ENCODE measurements at places on chromosomes 12 and 14.

- peak; percentile 39 for DNase-seq
Observed at GRCh38 chr14:76955575-76956315, 72.8 kb downstream of the IRF2BPL start.

- DNase-seq: no peak
Observed at GRCh38 chr14:101135796-101136742, 232.5 kb upstream of the RTL1 start.

GRCh38 chr12:12975322-12976077 is 23.5 kb upstream of the GPRC5D start:
- no peak for DNase-seq

- no peak for DNase-seq
Observed at GRCh38 chr14:90278199-90279175, 22.1 kb downstream of the PSMC1 start.

DNA sequence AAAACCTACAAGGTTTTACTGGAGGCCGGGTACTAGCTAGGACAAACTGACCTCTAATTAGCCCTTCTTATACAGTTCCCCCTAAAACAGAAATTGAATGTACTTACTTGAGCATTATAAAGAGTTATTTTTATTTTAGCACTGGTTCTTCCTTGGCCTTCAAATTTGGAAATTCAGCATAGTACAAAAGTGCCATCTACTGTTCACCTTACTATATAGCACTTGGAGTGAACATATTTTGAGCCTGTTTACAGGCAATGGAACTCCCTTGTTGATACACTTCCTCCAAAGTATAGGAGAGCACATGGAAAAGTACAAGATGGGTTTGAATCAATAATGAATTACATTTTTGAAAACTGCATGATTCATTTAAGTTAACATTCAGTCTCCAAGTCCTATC is 3.9 kb upstream of the POC1B start:
- no peak for DNase-seq

DNA sequence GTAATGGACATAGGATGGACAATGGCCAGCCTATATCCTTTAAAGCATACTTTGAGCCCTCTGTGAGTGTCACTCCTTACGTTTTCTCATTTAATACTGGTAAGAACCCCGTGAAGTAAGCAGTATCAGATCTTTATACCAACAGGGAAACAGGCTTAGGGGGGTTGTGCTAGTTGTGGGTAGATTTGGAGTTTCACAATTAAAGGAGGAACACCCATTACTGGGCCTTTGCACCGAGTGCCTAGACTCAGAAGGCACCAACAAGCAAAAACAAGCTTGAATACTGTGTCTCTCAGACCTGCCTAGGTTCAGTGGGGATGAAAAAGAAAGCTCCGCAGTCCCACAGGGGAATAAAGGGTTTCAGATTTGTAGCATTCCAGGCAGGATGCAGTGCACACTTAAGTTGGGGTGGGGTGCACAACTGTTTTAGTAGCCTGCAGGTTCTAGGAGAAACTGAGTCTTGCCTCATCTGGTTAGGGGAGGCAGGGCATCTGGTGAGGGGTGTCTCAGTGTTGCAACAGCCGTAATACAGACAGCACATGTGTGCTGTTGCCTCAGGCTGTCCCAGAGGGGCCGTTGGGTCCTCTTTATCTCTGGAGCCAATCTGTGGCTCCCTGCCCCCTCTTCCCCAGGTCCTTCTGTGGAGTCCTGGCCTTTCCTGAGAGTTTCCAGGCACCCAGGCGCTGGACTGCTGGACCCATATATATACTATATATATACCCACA is 51.2 kb downstream of the IRAK3 start:
- no peak for DNase-seq

- DNase-seq: peak; percentile 40
Observed at GRCh38 chr12:113222730-113223531, 1.7 kb downstream of the TPCN1 start.

DNA sequence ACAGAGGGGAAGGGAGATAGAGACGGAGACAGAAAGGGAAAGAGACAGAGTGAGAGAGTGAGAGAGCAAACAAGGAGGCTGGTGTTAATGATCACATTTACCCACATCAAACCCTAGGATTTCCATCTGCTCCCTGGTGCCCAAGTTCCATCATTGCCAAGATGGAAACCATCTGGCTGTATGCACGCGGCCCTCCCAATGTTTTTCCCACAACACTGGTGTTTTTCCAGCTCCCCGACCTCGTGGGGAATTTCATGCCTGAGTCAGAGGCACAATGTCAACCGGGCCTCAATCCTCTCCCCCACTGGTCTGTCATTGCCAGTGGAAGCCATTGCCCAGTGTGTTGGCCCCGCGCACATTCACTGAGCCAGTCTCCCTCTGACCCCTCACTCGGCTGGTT is 19.9 kb upstream of the BDKRB2 start:
- no peak for DNase-seq

DNA sequence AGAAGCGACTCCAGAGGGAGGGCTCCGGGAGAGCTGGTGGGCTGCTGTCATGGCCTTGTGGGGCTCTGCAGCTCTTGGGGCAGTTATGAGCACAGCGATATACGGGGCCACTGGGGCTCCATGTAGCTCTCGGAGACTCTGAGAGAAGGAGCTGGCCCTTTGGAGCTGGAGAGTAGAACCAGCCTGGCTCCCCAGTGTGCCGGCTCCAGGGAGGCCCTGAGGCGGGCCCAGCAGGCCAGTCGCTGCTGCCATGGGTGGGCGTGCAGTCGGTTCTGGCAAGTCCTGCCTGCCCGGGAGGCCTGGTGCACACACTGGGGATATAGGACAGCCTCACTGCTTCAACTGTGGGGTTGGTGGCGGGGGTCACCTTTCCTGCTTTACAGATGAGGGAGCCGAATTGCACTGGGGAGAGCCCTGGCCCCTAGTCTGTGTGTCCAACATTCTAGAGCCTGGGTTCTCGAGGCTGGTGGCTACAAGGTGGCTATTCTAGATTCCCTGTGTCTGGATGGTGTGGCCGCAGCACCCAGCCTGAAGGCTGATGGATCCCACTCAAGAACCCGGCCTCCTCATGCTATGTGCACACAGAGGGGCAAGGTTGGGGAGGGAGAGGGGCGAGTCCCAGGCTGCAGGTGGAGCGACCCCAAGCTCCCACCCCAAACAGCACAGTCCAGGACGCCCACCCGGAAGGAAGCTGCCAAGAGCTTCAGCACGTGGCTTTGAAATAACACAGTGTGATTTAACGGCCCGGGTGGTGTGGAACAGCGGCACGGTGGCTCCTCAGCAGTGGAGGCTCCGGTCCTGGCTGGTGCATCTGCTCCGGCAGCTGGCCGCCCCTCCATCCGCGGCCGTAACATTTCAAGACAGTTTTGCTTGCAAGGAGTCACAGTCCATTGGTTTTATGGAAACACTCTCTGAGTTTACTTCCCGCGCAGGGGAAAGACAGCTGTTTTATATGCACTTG is 188.3 kb upstream of the C14orf180 start:
- no peak for DNase-seq

- DNase-seq: no peak
Observed at GRCh38 chr12:16299403-16299802, 21.9 kb upstream of the SLC15A5 start.

DNA sequence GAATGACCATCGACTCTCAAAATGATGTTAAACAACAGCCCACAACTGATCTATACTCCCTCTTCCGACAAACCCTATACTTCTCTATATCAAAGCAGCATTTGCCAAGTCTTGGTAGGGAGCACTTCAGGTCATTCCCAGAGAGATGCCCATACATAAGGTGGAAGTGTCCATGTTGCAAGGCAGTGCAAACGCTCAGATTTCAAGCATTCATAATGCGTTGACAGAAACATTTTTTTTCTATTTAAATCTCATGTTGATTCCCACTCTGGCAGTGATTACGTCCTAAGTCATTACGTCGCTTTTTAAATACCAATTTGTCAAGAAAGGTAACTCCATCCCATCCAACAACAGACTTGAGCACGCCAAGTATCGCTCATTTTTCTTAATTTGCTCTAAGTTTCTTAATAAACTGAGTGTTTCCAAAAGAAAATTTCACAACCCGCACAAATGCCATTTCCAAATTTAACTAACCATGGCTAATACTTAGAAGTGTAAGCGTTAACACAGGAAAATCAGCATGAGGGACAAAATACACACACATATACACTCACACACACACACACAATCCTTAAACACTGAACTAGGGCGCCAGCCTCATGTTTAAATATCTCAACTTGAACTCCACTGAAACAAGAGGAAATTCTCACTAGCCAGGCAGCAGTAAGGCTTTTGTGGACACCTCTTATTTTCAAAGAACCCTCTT is 1.1 kb downstream of the GXYLT1 start:
- DNase-seq: peak; percentile 33

DNA sequence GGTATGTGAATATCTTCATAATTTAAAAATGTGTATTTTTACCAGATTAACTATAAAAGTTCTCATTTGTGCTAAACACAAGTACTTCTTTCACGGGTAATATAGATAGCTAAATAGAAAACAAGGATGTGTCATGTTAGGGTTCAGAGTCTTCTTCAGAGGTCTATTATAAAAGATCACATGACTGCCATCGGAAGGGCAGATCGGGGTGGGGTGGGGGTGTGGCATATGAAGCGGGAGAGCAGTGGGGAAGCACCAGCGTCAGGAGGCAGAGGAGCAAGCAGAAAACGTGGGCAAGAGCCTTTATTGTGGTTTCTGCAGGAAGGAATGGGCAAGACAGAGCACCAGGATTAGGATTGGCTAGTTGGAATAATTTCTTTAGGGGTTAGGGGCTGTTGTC is 63.7 kb upstream of the DNM1L start:
- DNase-seq: no peak

- DNase-seq: no peak
Observed at GRCh38 chr14:74504412-74504811, 10.8 kb downstream of the ISCA2 start.

GRCh38 chr14:103848175-103849077 is 1.1 kb upstream of the PPP1R13B start:
- DNase-seq: no peak

Data from CD4-positive, alpha-beta T cell (primary cell).